Activated CD4-positive, alpha-beta T cell treated with anti-CD3 and anti-CD28 coated beads for 24 hours (primary cell): ENCODE measurements at places on chromosomes 3 and 15.
A peak's percentile ranks its signal among the peaks of the same experiment; 100 is the strongest.

DNA sequence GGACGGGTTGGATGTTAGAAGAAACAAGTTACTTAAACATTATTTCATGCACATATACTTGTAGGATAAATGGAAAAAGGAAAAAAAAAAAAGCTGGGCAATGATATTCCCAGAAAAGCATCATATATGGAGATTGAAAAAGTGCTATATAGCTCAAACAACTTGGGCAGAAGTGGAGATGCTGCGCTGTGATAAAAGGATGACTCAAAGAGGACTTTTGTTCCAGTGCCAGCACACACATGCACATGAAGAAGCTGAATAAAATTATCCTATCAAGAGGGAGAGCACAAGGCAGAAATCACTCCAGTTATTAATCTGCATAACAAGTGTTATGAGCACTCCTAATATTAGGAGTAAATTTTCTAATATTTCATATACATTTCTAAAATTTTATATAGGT is 30.9 kb downstream of the FRMD4B start:
- no peak for DNase-seq

DNA sequence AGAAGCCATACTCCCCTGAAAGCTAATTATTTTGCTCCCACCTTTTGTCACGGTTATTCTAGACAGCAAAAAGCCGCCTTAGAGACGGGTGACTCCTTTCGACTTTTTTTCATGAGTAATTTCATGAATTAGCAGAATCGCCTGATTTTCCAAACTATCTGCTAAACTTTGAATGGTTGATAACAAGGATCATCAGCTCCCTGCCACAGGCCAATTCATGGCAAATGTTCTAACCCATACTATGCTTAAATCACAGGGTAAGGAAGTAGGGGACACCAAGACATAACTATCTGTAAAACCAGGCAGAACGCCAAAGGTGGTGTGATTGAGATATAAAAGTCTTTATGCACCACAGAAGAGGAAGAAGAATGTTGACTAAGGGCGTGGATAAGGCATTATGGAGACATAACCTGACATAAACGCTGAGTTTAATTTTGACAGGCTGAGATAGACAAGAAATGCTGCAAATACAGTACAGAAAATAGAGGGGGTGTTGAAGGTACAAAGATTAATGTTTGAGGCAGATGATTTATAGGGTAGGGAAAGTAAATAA is 891 bp upstream of the DMXL2 start:
- DNase-seq, result no peak

GRCh38 chr15:32878342-32878741 is 160.5 kb downstream of the GREM1 start:
- DNase-seq, result no peak

DNA sequence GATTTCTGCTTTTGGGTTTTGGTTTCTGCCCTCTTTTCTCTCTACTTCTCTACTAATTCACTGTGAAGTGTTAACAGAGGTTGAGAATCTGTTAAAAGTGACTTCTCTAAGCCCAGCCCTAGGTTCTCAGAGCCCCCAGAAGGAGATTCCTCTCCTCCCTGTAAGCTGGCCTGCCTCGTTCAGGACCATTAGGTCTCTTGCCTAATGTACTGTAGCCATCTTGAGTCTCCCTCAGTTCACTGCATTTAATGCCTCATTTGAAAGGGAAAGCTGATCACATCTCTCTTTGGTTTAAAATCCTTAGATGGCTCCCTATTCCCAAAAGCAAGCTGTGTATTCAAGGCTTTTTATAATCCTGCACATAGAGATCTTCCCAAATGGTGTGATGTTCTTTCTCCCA is 16.3 kb downstream of the RTP1 start:
- DNase-seq, result no peak

- peak; percentile 71 for DNase-seq
These were observed 395 bp downstream of the ZFAND6 start for GRCh38 chr15:80059786-80060355.

DNA sequence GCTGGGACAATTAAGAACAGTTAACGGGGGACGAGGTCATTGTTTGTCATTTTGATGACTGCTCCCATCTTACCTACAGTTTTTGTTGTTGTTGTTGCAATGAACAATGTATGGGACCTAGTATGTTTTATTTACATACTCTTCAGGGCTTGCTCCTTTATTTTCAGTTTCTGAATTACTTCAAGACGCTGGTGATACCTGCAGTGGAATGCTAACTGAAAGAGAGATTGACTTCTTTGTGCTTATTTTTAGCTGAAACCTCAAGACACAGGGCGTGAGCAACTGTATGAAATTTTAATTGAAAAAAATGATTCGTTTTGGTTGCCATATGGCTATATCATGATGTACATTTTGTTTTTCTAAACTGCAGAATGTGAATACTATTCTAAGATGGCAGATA is 297.9 kb downstream of the EDEM1 start:
- no peak for DNase-seq

GRCh38 chr3:133188996-133189395 is 150.8 kb downstream of the TMEM108 start:
- no peak for DNase-seq

- no peak for DNase-seq
These were observed 110.9 kb upstream of the GALNT15 start for GRCh38 chr3:16063603-16064002.

DNA sequence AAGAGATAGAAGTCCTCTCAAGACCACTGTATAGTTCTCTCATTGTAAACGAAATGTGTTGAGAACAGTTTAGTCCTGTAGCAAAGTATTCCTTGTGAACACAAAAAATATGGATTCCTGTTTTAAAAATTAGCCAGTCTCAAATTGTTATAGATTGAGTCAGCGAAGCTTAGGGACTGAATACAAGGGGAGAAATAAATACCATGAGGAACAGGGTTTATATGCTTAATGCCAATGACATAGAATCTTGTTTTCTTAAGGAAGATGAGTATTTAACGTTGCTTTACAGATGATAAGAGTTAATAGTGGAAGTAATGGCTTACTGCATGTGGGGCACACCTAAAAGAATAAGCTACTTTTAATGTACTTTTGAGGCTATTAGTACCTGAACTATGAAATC is 37.9 kb downstream of the SETD5 start:
- no peak for DNase-seq

DNA sequence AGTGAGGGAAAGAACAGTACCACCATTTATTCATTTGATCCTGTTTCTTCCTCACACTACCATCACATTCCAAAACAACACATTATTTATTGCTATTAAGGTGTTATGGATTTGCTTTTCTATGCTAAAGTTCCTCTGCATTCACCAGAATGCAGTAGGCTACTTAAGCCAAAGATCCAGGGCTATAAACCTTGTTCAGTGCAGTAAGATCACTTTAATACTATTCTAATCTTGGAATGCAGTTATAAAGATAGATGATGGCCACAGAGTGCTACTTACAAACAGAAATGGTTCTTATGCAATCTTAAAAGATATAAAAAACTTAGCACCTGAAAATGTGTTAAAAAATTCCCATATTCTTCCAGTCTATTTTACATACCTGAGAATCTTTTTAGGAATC is 107.5 kb upstream of the TSPAN3 start:
- no peak for DNase-seq

GRCh38 chr3:115388166-115388565 is 235.1 kb upstream of the GAP43 start:
- no peak for DNase-seq

GRCh38 chr3:135325726-135326235 is 530.7 kb downstream of the EPHB1 start:
- no peak for DNase-seq

GRCh38 chr3:5276934-5277333 is 89.4 kb downstream of the EDEM1 start:
- no peak for DNase-seq

DNA sequence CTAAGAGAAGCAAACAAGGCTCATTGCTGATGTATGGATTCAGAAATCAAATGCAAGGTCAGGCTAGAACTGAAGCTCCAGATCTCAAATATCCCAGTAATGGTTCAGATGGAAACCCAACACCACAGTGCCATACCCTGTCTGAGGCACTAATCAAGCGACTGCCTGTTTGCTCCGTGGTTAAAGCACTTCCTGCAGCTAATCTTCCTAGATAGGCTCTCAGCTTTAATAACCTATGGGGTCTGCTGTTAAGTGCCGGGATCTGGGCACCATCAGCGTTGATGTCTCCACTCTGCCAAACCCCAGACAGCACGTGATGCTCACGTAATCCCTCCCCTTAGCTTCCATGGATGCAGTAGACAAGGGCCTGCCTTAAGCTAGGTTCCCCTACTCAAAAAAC is 262.6 kb downstream of the MECOM start:
- no peak for DNase-seq

DNA sequence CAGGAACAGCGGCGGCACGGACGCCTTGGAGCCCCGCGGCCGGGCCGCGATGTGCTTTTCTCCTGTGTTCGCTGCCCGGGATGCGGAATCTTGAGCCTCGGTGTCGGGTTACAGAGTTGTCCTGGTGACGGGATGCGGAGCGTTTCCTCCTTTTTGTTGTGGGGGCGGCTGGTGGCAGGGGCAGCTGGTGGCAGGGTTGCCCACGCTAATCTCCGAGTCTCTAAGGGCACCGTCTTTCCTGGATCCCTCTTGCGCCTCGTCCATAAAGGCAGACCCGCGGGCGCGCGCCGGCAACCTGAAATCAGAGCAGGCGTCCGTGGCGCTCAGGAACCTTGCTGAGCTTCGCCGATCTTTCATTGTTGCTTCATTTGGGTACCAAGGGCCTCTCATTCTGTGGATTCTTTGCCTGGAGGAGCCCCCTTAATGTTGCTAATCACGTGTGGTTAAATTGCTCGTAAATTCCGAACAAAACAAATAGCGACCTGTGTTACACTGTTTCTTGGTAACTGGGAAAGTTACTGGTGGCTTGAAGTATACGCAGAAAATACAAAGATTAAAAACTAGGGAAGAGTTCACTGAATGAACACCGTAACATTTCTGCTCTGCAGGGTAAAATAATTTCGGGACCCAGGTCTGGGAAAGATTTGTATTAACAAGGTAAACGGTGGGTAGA is 844 bp upstream of the PFN2 start:
- peak; percentile 13 for DNase-seq

- DNase-seq, result no peak
These were observed 43.1 kb downstream of the PLXNA1 start for GRCh38 chr3:127026036-127026435.

DNA sequence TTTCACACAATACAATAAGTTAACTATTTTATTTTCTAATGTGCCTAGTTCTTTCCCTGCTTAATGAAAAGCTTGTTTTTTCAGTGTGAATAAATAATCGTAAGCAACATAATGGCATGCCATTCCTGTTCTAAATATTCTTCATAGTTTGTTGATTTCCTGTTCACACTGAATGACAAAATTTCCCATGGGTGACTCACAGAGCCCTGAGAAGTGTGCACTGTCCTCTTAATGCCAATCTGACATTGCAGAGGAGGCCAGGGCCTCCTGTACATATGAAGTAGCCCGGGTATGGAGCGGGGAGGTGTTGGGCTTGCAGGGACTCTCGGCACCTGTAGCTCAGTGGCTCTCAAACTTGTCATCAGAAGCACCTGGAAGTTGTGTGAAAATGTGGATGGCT is 24.3 kb downstream of the CCR3 start:
- DNase-seq, result no peak

GRCh38 chr3:44224131-44224530 is 17.6 kb upstream of the TOPAZ1 start:
- DNase-seq, result no peak

DNA sequence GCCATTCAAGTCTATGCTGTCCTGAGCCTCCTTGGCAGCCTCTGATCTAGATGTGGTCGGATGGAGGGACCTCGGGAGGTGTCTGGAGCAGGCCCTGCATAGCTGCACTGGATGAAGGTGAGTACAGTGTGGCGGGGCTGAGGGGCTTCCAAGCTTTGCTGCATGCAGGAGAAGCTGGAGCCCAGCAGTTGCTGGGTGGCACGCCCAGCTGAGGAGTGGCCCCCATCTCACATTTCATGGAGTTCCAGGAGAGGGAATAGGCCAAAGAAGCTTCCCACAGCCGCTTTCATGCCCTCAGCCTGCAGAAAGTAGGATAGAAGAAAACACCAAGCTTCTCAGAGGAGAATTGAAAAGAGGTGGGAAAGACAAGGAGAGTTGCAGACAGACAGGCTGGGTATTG is 48.3 kb upstream of the PRR20G start:
- no peak for DNase-seq

DNA sequence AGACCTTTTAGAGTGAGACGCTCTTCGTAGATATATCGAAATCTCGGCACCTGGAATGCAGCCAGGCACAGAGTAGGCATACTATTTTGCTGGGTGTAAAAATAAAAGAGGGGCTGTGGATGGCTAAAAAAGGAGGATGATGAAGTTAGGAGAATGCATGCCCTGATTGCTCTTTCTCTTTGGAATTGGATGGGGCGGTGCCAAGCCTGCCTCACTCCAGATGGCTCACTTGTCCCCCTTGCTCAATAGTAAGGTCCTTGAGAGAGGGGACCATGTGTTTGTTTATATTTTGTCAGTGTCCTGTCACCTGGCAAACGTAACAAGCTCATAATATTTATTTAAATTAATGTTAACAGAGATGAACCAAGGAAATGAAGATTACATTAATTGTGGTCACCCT is 33.0 kb downstream of the SNRK start:
- DNase-seq, result no peak

DNA sequence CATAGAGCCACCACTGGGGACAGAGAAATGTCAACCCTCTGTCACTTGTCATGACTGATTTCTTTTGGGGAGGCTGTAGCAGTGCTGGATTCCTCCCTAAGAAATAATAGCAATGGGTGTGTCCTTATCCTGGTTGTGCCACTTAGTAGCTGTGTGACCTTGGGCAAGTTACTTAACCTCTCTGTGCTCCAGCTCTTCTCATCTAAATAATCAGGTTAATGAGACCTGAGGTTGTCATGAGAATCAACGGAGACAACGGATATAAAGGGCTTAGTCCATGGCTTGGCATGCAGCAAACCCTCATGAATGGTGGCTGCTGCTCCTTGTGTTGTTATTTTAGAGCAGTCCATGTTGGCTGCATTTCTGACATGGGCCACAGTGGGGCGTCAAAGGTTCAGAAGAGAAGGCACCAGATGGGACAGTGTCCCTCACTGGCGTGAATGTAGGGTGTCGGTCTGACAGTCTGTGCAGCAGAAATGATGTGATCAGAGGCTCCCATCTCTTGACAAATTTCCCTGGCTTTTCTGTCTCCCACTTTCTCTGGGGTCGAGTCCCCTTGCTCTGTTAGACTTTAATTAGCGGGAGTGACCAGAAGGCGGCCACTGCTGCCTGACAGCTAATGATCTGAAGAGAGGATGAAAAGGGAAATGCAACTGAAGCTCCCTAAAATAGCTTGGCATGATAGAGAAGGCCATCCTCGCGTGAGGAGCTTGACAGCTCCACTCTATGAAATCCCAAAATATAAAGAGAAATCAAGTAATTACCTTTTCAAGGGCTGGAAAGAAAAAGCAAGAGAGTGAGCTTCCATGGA is 209.4 kb downstream of the CADPS start:
- DNase-seq, result no peak

GRCh38 chr3:143951351-143951971 is 20.2 kb upstream of the DIPK2A start:
- DNase-seq, result no peak

GRCh38 chr15:93170329-93170728 is 81.3 kb upstream of the RGMA start:
- no peak for DNase-seq

DNA sequence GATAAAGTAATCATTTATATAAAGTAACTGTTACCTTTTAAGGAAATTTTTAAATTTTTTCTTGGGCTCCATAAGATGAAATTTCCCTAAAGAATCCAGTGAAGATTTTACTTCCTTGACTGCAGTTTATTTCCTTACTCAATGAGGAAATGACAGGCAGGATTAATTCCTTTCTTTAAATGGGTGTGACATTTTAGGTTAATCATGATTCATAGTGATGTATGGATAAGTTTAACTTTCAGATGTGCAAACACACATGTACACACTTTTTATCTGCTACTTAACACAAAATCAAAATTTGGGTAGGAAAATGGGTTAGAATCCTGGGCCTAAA is 11.2 kb upstream of the LEO1 start:
- no peak for DNase-seq
